ENCODE measurements at places on chromosomes 2 and 18. TPM values are rescaled to one million over a fixed set of nuclear protein-coding genes. Genes with fewer than 3 reads are reported as not detected.

DNA sequence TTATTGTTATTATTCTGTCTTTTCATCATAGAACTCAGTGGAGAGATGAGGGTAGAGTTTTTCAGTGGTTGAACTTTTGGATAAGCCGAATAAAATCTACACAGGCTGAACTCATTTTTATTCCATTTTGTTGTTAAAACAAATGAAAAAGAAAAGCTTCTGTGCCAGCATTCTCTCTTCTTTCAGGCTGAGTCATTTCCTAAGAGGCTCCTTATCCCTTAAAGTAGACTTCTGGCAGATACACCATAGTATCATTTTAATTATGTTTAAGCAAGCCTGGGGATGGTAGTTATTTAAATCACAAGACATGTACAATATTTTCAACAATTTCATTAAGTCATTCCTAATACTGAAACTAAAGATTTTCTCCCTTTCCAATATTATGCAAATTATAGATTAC is 1364.0 kb upstream of the NRXN1 start:
- DNase-seq, result no peak

DNA sequence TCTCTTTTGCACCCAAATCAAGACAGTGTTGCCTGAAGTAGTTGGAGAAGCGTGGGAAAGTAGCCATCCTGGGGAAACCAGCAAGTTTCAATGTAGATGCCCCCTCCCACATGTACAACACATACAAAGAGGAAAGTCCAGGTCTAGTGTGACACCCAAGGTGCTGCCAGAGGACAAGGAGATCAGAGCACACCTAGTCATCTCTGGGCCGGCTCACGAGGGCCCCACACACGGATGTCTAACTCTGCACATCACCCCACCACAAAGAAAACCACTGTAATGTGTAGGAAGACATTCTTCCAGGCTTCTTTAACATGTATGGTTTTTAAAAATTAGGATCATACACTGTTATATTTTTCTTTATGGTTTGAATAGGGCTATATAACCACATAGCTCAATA is 21.6 kb downstream of the PARD6G start:
- no peak for DNase-seq

DNA sequence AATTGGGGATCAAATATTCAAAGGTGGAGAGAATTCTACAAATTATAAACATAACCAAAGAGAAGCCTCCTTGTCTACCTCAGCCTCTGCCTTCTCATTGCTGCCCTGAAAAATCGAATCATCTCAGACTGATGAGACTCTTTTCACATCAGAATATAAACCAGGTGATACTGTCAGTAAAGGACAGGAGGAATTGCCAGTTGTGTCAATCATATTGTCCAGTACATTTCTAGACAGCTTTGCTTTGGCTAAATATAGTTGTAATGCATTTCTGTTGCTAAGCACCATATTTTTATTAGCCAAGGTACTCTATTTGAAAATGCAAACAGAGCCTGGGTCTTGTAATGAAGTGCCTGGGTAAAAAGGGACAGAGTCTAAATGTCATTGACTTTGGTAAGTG is 92.6 kb upstream of the TLK1 start:
- DNase-seq, result no peak

DNA sequence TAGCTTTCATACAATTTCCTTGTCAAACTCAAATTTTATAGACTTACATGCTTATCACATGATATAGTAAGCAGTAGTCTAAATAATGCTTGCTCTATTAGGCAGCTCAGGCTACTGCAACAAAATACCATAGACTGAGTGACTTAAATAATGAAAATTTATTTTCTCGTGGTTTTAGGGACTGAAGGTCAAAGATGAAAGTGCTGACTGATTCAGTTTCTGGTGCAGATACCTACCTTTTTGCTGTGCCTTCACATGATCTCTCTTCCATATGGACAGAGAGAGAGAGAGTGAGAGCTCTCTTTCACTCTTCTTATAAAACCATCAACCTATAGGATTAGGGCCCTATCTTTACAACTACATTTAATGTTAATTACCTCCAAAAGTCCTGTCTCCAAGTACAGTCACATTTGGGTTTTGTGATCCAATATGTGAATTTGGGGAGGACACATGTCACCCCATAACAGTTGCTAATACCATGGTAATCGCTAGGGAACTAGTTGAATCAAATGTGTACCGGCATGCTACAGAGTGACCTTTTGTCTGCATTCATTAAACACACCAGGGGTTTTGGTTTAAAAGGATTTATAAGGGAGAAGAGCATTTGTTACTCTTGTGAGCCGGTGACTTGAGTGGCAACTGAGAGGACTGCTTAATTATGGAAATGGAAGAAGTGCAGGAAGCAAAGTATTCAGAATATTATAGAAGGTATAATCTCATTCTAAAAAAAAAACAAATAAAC is 723.4 kb upstream of the LRRTM4 start:
- no peak for DNase-seq

DNA sequence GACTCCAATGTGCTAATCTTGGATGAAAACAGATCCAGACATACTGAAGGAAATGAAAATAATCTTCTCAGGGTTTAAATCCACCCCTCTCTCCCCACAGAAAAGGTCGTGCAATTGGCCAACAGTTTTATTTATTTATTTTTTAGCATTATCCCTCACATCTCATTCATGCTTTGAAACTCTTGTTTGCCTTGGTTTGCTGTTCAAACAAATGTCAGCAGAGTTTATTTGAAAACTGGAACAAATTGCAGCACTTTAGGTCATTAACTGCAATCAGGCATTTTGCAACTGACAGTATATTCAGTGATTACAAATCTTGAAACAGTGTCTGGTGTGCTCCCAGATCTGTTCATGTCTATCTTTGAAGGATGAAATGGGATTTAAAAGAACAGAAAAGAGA is 220.6 kb downstream of the SLC4A10 start:
- no peak for DNase-seq

GRCh38 chr2:96898641-96899412 is 28.9 kb upstream of the SEMA4C start:
- no peak for DNase-seq

GRCh38 chr18:68779169-68779568 is 18.7 kb upstream of the CCDC102B start:
- no peak for DNase-seq

GRCh38 chr2:221969087-221969829 is 329.5 kb downstream of the PAX3 start:
- DNase-seq, result peak; percentile 3

GRCh38 chr2:149028377-149028776 is 10.1 kb upstream of the LYPD6B start:
- no peak for DNase-seq

GRCh38 chr2:159206736-159207380 is 79.6 kb downstream of the WDSUB1 start:
- DNase-seq, result no peak

GRCh38 chr2:120480346-120480902 is 134.5 kb downstream of the INHBB start:
- no peak for DNase-seq

- DNase-seq, result no peak
Observed at GRCh38 chr2:133262893-133263292, 305.4 kb downstream of the NCKAP5 start.

DNA sequence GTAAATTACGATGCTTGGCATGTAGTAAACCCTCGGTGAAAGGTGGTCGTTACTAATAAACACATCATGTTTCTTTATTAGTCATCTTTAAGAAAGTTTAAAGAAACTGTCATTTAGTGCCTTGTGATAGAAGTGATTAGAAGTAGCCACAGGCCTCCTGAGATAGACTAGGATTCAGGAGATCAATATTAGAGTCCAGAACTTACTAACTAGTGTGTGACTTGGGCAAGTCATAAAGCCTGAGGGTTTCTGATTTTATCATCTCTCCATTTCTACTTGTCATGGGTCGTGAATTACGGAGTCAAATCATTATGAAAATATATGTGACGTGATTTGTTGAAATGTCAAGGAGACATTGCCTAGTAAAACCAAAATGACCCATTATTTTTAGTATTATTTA is 6.7 kb downstream of the RPE start:
- DNase-seq, result no peak

GRCh38 chr18:37577051-37577611 is 11.5 kb upstream of the CELF4 start:
- no peak for DNase-seq

GRCh38 chr2:60175290-60175689 is 378.2 kb downstream of the BCL11A start:
- DNase-seq, result no peak

DNA sequence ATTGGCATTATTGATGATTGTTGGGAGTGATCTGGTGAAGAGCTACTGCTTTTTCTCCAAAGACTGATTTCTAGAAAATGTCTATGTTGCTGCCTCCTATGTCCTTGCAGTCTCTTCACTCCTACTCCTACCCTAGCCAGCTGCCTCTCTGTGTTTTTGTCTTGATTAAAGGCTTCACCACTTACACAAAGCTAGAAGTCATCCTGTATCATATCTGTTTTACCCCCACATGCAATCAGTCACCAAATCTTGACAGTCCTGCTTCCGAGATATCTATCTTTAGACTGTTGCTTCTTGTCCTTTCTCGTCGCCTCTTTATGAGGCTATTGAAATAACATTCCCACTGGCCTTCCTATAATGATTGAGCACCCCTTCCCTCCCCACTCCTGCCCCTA is 84.5 kb upstream of the ITGA4 start:
- no peak for DNase-seq

GRCh38 chr18:8519102-8519501 is 90.1 kb upstream of the RAB12 start:
- no peak for DNase-seq

GRCh38 chr18:43634994-43635393 is 357.7 kb upstream of the SYT4 start:
- DNase-seq, result no peak

- DNase-seq, result no peak
Observed at GRCh38 chr2:186852508-186852907, 3.5 kb upstream of the ZSWIM2 start.

- no peak for DNase-seq
Observed at GRCh38 chr2:146634230-146635097, 1210.4 kb upstream of the ACVR2A start.

- DNase-seq, result no peak
Observed at GRCh38 chr2:61363580-61363979, 107.3 kb downstream of the USP34 start.

- DNase-seq, result no peak
Observed at GRCh38 chr2:236637686-236638569, 68.3 kb downstream of the ACKR3 start.

DNA sequence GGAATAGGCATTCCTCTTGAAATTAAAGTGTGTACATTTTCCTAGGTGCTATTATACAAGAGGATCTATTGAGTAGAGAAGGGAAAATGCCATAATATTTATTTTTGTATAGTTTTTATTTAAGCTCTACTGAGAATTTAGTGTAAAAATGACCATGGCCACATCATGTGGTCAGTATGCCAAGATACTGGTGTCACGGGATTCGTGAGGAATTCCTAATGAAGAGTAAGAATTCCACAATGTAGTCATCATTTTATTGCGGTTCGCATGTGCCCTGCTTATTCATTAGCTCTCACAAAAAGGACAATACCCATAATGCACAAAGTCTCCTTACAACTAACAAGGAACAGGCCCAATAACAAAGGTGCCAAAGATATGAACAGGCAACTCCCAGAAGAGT is 39.3 kb upstream of the PARD3B start:
- no peak for DNase-seq

DNA sequence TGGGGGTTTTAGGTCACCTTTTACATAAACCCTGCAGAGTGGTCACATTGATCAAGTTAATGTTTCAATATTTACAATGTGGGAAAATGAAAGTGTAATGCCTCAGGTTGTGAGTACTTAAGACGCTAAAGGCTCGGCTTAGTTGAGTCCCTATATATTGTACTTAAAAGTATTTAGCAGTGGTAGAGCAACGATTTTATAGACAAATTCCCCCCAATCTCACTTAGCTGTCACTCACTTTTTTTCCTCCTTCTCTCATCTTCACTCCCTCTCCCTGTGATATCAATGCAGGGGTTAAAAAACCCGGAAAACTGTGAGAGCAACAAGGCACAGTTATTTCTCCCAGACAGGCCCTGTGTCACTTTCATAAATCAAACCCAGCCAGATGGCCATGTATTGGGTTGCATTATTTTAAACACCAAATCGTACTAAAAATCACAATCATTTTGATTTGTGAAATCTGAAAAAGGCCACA is 5.4 kb downstream of the POU3F3 start:
- no peak for DNase-seq

- no peak for DNase-seq
Observed at GRCh38 chr2:156333951-156334495, 1.5 kb upstream of the NR4A2 start.

- DNase-seq, result peak; percentile 63
Observed at GRCh38 chr2:66433945-66434678, 813 bp upstream of the MEIS1 start.

Gene CCDC85A
- total RNA-seq, result 16.2 TPM

Gene TTN
- 2.7 TPM for total RNA-seq

Gene FAM161A
- 2.9 TPM for total RNA-seq

Gene NGEF
- total RNA-seq, result 0.14 TPM

Gene BOLL
- total RNA-seq, result not detected

Gene HTR2B
- 6.1 TPM for total RNA-seq

Gene SLC11A1
- not detected for total RNA-seq

Gene B3GNT7
- 0.26 TPM for total RNA-seq

Gene POTEI
- total RNA-seq, result 0.07 TPM

Gene IMMT
- total RNA-seq, result 67.0 TPM

Gene CHRNA1
- 0.11 TPM for total RNA-seq

Gene SOS1
- total RNA-seq, result 18.6 TPM
